ENCODE measurements at places on chromosomes 6 and 20.

DNA sequence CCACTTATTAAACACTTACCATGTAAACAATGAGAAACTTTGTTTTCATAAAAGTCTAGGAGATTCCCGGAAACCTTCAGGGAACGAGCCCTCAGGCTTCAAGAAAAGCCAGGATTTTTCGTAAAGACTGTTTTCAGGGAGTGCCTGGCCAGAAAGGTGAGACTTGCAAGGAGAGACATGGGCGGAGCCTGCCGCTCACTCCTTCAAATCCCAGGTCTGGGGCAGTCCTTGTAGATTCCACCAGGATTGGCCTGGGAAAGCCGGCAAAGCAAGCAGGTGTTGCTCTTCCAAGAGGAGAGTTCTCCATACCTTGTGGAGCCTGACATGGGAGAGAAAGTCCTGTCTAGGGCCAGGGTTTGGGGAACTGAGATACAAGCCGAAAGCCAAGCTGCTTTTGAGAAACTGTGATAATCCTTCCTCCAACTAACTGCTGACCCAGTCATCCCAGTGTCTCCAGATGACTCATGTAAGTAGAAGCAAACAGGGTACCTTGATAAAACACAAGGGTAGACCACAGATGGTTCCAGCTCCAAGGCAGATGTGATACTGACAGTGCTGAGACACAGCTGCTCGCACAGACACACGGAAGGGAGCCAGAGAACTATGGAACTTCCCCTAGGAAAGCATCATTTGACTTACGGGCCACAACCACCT, 69.4 kb upstream of the NAA20 start:
- DNase-seq: peak; percentile 38

DNA sequence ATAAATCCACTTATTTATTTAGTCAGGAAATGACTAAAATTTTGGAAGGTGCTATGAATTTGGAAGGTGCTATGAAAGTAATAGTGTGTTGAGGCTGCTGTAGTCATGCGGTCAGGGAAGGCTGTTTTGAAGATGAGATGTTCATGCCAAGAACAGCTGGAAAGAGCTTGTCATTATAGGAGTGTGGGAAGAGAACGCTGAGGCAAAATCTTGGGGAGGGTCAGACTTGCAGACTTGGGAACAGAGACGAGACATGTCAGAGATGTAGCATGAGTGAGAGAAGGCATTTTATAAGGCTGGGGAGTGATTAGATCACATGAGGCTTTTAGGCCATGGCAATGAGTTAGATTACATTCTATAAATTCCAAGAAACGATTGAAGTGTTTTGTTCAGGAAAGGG, 124.0 kb upstream of the B3GAT2 start:
- no peak for DNase-seq

GRCh38 chr6:14316651-14317386, 199.2 kb downstream of the CD83 start:
- no peak for DNase-seq

- DNase-seq: no peak
Observed at GRCh38 chr6:13012977-13013680, 296.6 kb downstream of the PHACTR1 start.

DNA sequence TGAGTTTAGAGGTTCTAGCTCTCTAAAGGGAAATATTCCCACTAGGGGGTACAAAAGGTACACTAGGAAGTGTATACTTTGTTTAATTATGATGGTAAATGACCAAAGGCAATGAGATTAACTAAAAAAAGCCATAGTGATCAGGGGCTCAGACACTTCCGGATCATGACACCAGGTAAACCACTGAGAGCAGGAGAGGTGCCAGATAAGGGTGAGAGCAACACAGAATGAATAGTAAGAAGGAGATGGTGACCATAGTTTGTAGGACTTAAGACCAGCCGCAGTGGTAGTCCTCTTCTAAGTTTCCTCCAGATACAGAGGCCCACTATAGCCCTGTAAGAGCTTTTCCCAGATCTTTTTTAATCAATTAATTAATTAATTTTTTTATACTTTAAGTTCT, 40.8 kb downstream of the OR2J2 start:
- DNase-seq: no peak

- no peak for DNase-seq
Observed at GRCh38 chr20:59749301-59749700, 145.0 kb downstream of the PHACTR3 start.

- DNase-seq: no peak
Observed at GRCh38 chr6:136969930-136970329, 47.8 kb downstream of the SLC35D3 start.

DNA sequence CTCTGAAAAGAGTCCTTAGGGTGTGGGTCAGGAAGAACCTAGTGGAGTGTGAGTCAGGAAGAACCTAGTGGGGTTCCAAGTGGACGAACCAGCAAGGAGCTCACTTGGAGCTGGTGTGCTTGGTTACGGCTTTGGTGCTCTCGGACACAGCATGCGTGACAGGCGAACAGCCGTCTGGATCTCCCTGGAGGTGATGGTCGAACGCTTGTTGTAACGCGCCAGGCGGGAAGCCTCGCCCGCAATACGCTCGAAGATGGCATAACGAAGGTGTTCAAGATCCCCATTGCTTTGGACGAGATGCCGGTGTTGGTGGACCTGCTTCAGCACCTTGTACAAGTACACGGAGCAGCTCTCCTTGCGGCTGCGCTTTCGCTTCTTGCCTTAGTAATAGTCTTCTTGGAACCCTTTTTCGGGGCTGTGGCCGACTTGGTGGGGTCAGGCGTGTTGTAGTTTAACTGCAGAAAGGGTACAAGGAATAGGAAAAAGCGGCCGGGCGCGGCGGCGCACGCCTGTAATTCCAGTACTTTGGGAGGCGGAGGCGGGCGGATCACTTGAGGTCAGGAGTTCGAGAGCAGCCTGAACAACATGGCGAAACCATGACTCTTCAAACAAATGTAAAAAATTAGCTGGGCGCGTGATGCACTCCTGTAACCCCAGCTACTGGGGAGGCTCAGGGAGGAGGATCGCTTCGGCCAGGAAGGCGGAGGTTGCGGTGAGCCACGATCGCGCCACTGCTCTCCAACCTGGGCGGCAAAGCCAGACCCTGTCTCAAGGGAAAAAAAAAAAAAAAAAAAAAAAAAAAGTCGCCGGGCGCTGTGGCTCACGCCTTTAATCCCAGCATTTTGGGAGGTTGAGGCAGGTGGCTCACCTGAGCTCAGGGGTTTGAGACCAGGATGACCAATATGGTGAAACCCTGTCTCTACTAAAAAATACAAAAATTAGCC, 48.0 kb downstream of the OR2B2 start:
- no peak for DNase-seq

DNA sequence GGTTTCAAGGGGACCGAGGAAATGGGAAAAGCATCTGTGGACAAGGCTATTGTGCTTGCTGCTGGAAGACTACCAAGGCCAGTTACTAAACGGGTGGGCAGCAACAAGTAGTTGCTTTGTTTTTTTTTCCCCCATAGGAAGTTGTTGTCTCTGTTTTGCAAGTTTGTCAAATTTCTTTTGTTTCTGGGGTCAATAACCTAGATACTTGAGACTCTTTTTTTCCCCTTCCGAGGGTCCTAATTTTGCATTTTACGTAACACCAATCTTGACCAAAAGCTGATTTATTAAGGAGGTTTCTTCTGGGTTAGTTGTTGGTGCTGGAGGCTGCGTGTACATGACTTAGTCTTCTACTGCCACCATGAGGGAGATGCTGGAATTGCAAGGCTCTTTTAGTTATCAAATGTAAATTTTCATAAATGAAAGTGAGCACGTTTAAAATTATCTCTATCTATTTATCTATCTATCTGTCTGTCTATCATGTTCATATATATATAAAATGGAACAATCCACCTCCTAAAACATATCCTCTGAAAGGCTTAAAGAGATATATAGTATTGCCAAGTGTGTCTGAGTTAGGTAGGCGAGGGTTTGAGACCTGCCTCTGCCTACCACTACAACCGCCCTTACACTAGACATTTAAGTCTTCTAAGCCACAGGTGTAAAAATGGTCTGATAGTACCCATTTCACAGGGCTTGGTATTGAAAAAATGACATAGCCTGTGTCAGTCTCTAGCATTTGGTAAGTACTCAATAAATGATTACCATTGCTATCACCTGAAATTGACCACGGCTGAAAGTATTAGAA, 60.2 kb downstream of the GCLC start:
- DNase-seq: peak; percentile 46

DNA sequence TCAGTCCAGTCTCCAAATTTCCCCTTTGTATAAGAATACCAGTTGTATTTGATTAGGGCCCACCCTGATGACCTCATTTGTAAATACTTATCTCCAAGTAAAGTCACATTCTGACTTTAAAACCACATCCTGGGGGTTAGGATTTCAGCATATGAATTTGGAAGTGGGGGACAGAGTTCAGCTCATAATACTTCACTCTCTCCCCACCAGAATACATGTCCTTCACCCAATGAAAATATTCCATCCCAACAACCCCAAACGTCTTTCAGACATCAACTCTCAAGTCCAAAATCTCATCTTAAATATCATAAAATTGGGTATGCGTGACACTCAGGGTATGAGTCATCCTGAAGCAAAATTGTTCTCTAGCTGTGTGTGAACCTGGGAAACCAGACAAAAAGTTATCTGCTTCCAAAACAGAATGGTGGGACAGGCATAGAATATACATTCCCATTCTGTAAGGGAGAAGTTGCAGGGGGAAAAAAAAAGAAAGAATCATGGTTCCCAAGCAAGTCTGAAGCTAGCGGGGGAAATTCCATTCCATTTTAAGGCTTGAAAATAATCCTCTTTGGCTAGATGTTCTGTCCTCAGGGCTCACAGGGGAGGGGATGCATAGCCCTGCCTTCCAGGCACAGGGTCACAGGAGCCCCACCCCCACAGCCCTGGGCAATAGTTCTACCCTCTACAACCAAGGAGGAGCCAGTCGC, 113.9 kb downstream of the ADAT2 start:
- DNase-seq: peak; percentile 38

DNA sequence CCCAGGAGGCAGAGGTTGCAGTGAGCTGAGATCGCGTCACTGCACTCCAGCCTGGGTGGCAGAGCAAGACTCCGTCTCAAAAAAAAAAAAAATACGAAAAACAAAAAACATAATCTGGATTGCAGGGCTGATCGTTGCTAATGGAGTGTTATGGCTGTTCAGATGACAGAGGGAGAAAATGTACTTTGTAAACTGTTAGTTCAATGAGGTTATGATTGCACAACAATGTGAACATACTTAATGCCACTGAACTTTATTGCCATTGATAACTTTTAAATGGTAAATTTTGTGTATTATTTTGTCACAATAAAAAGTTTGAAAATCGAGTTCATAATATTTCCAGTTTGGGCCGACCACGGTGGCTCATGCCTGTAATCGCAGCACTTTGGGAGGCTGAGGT, 10.5 kb downstream of the C20orf173 start:
- DNase-seq: no peak

DNA sequence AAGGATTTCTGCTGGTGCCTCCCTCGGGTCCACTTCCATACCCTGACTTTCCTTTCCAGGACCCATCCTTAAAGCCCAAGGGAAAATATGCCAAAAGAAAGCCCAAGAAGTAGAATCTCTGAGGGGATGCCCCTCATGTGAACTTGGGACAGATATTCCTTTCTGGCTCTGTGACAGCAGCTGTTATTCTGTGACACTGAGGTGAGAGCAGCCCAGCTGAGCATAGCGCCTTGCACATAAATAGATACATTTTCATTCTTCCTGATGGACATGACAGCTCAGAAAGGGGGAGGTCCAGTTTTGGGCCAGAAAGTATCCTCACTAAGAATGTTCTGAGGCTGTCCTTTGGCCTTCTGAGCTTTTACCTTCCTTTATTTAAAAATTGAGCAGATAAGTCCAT, 353.2 kb downstream of the SAMD5 start:
- no peak for DNase-seq

DNA sequence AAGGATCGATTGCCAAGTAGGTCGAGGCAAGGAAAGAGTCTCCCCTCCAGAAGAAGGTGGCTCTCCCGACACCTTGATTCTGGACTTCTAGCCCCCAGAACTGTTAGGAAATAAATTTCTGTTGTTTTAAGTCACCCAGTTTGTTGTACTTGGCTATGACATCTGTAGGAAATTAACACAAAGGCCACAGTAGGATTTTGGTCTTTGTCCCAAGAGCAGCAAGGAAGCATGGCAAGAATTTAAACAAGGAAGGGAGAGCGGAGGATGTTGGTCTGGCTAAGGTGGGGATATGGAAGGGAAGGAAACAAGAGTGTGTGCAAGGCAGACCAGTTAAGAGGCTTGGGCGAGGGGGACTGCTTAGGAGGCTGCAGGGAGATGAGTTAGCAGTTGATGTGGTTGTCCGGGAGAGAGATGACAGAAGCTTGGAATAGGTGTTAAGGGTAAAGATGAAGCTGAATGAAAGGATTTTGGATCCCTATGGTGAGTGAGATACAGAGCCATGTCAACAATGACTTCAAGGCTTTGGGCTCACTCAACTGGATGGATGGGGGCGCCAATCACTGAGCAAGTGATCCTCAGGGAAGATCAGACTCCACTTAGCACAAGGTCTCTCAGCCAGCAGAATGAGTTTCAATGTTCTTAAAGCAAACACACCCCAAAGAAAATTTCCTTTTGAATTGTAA, 140.5 kb upstream of the ZNF217 start:
- no peak for DNase-seq

DNA sequence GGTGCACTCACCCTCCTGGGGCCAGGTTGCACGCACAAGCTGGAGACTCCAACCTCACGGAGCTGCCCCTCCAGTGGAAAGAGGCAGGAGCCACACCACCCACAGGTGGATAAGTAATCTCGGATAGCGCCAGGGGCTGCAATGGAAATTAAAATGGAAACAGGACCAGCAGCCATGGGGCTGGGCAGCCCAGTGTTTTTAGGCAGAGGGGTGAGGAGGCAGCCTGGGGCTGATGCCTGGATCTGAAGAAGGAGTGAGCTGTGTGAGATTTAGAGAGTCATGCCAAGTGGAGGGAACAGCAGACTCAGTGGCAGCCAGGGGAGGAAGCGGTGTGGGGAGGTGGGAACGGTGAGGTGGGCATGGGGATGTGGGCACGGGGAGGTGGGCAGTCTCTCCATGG, 275.6 kb downstream of the SMOC2 start:
- DNase-seq: no peak
